ENCODE measurements at places on chromosomes 12 and 14. TPM values are rescaled to one million over a fixed set of nuclear protein-coding genes. Genes with fewer than 3 reads are reported as not detected.

The HSP90AA1 gene
- total RNA-seq = 549 TPM

The KCNJ8 gene
- total RNA-seq = 13.3 TPM

The CCDC175 gene
- total RNA-seq = not detected

The KRT6A gene
- total RNA-seq = 1.4 TPM

The CCNB1IP1 gene
- total RNA-seq = 27.6 TPM

The CMA1 gene
- total RNA-seq = 0.92 TPM

The SYT1 gene
- total RNA-seq = 0.13 TPM

The TRIM9 gene
- total RNA-seq = 1.1 TPM

The ZNF891 gene
- total RNA-seq = 1.1 TPM

The RDH16 gene
- total RNA-seq = 0.20 TPM

The TSHR gene
- not detected for total RNA-seq

The IL22 gene
- not detected for total RNA-seq

The PPP4R4 gene
- 0.13 TPM for total RNA-seq

The LUM gene
- 2.7 TPM for total RNA-seq

The MANSC4 gene
- total RNA-seq = not detected

The CD4 gene
- total RNA-seq = 2.3 TPM

Measured in psoas muscle (tissue), 8 donors.